WERI-Rb-1 (cell line): ENCODE measurements at places on chromosomes 2 and 18.

GRCh38 chr2:213021971-213022899, 129.2 kb downstream of the IKZF2 start:
- no peak for DNase-seq

- peak; percentile 9 for DNase-seq
These were observed 569 bp downstream of the TMX3 start for GRCh38 chr18:68714366-68714711.

DNA sequence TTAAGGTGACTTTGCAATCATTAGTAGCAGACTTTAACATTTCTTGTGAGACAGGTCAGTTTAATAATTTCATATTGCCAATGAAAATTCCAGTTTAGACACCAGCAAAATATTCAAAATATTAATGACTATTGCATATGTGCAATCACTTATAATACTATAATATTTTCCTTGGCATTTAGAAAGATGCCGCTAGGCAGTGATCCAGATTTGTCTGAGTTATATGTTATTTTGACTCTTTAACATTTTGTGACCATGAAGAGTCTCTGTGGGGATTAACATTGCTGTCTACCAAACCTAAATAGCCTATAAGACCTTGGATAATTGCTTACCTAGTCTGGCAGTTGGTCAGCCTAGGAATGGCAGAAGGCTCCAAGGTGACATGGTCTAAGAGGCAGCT, 389.6 kb downstream of the THSD7B start:
- DNase-seq: peak; percentile 40

DNA sequence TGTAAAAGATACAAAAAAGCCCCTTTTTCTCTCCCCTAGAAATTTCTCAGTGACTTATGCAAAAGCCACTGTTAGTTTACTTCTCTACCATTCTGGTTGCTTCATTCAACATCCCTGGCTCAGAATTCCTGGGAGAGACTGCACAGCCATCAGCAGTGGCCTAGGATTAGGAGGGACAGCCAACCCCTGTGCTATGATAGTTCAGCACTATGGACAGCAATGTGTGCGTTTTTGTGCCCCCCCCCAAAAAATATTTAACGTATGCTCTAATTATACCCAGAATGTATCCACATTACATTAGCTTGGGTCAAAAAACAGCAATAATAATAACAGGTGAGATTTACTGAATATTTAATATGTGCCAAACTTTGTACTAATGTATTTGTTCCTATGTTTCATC, 29.0 kb downstream of the OSR1 start:
- DNase-seq: no peak

DNA sequence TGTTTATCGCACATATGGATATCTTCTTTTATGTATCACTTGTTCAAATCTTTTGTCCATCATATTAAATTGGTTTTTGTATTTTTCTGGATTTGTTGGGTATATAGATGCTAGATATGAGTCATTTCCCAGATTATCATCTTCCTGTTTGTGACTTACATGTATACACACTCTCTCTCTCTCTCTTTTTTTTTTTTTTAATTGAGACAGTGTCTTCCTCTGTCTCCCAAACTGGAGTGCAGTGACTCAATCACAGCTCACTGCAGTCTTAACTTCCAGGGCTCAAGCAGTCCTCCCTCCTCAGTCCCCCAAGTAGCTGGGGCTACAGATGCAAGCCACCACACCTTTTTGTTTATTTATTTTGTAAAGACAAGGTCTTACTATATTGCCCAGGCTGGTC, 43.8 kb downstream of the XIRP2 start:
- DNase-seq: no peak

- no peak for DNase-seq
These were observed 253.0 kb downstream of the DCDC2C start for GRCh38 chr2:3956406-3956805.

GRCh38 chr18:60980422-60981005, 352.7 kb upstream of the CDH20 start:
- DNase-seq: no peak
